ENCODE measurements at places on chromosomes 4 and X. TPM values are rescaled to one million over a fixed set of nuclear protein-coding genes. Genes with fewer than 3 reads are reported as not detected.

The PIN4 gene
- 20.0 TPM for total RNA-seq

GRCh38 chr4:129738175-129738574, 642.2 kb downstream of the C4orf33 start:
- no peak for DNase-seq

The CHRNA9 gene
- total RNA-seq = not detected

The GSX2 gene
- total RNA-seq = not detected

DNA sequence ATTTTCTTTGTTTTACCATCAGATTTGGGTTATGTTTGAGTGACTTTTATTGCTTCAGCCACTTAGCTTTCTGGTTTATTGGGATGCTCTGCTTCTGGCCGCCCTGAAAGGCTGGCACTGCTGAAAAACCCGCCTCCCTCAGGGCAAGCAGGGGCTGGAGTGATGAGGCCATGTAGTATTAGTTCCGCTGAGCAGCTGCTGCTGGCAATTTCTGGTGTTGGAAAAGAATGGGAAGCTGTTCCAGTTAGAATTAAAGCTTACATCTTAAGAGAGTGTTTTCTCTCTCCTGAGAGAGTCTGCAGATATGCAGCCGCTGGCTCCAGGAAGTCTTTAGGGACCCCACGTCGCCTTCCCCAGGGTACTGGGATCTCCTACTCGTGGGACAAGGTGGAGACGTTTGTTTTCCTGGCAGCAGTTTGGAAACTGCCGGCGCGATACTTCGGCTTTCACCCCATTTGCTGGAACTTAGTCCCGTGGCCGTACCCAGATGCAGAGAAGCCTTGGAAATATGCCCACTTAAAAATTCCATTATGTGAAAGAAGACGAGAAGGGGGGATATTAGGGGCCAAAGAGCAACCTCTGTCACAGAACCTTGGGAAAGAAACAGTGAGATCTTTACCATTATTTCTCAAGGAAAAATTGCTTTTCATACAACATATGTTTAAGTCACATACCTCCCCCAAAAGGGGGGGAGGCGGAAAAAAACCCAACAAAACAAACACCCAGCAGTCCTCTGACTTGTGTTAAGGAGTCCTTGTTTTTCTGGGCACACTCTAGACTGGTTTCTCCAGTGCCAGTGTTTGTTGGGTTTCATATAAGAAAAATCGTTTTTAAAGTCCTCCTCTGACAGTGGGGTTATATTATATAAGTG, 72.6 kb downstream of the TMEM131L start:
- DNase-seq = no peak

- DNase-seq = no peak
These were observed 64.6 kb downstream of the SYNPO2 start for GRCh38 chr4:118953276-118953675.

- peak; percentile 34 for DNase-seq
These were observed 55.1 kb downstream of the CPZ start for GRCh38 chr4:8647626-8648025.

The JCHAIN gene
- 10.1 TPM for total RNA-seq

DNA sequence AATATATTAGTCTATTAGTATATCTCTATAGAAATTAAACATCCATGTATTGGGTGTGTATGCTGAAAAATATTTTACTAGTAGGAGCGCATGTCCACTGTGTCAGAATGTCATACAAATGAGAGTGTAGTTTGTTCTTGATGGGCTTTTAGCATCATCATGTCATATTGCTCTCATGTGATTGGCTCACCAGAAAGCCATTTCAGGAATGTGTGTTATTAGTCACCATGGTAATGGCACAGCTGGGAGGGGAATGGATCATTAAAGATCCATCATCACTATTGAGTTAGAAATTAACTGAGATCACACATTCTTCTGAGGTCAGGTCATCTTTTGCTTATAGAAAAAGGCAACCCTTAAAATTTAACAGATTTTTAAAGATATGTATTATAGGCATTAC, 77.3 kb downstream of the PHEX start:
- no peak for DNase-seq

GRCh38 chr4:16764622-16765021, 133.8 kb downstream of the LDB2 start:
- no peak for DNase-seq

The SMPX gene
- total RNA-seq = 1.0 TPM

All from breast epithelium (tissue), 4 donors.